ENCODE measurements at places on chromosomes 6 and 20. TPM values are rescaled to one million over a fixed set of nuclear protein-coding genes. Genes with fewer than 3 reads are reported as not detected.

DNA sequence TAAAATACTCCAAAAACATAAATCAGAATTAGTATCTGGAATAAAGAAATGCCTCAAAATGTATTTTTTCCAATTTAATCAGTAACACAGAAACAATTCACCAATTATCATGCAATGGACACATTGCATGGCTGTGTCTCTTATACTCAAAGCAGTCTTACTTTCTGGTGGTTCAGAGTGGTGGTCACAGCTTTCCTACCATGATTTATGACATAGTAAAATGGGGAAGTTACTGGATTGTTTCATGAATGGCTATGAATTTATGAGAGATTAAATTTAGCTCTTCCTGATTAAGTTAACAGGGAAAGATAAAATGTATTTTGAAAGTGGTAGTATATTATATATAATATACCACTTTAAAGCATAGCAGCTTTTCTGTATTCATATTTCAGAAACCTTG, 331.5 kb upstream of the MAP3K7 start:
- no peak overlapping the region for H3K27ac ChIP-seq
- no peaks in the 10 kb centered on the region for H3K27me3 ChIP-seq
- no peak overlapping the region for H3K4me3 ChIP-seq
- no peaks in the 10 kb centered on the region for H3K4me1 ChIP-seq
- no peaks in the 10 kb centered on the region for H3K36me3 ChIP-seq
- DNase-seq, result no peak

DNA sequence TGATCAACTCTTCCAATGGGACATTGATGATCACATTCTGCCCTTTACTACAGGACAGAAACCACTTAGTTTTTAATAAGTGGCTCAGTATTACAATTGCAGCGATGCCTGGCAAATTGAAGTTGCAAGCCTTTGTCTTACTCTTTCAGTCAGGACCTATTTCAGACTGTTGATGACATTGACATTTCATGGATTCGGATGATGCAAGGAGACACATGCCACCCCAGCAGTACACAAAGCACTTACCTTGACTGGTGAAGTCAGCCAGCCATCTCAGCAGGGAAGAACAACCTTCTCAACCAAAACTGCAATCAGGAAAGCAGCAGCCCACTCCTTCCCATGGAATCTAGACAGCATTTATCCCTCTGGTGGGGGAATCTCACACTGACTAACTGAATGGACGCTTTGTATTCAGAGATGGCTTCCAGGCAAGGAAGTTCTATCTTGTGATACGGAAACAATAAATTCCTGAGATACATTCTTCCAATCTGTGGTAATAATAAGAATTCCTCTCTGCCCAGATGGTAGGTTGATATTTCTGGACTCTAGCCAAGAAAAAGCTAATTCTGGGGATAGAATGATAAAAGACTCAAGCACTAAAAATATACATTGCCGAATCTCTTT, 24.8 kb downstream of the NFYA start:
- DNase-seq, result no peak
- no peaks in the 10 kb centered on the region for H3K27me3 ChIP-seq
- H3K36me3 ChIP-seq, result peaks cover 57% of the 10 kb centered on the region

GRCh38 chr6:42269553-42269952, 51.9 kb upstream of the MRPS10 start:
- no peaks in the 10 kb centered on the region for H3K27me3 ChIP-seq
- no peak overlapping the region for H3K27ac ChIP-seq
- H3K36me3 ChIP-seq, result no peaks in the 10 kb centered on the region
- H3K4me3 ChIP-seq, result no peak overlapping the region

Gene DSP
- 119 TPM for total RNA-seq
